T-helper 17 cell (primary cell): ENCODE measurements at places on chromosomes 7 and 10. TPM values are rescaled to one million over a fixed set of nuclear protein-coding genes. Genes with fewer than 3 reads are reported as not detected.

Gene AP4M1
- total RNA-seq, result 9.3 TPM

Gene TAS2R4
- 0.50 TPM for total RNA-seq

GRCh38 chr7:3538041-3538440, 237.0 kb downstream of the SDK1 start:
- no peak overlapping the region for H3K27ac ChIP-seq
- H3K36me3 ChIP-seq, result no peaks in the 10 kb centered on the region
- no peak overlapping the region for H3K4me3 ChIP-seq
- H3K4me1 ChIP-seq, result peaks cover 2% of the 10 kb centered on the region
- no peak for DNase-seq

DNA sequence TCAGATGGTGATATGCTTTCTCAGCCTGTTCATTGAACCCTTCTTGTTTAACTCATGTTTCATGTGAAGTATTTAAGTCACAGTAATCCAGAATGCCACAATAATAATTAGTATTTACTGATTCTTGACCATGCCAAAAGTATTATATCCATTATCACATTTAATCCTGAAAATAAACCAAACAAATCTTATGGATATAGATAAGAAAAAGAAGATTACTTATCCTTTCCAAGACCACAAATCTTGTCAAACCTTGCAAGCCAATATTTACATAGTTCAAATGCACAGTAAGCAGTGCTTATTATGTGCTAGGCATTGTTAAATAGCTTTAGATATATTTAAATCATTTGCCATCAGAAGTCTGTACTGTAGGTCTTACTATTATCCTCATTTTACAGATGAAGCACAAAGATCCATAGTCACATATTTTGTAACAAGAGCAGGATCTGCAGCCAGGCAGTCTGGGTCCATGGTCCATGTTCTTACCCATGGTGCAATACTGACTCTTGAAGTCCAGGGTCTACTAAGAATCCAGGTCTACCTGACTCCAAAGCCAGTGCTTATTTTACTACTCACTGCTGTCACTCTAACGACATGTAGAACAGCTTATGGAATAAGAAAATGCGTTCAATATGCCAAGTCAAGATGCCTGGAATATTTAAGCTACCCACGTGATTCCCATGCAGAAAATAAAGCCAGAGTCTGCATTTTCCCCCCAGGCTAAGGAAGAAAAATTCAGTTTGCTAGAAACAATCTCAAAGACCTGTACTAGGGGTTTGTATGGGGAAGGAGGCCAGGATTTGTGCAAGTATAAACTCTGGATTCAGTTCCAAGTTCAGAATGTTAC, 984.8 kb upstream of the LRRTM3 start:
- DNase-seq, result no peak
- H3K4me3 ChIP-seq, result no peak overlapping the region
- H3K4me1 ChIP-seq, result no peaks in the 10 kb centered on the region
- no peaks in the 10 kb centered on the region for H3K27me3 ChIP-seq

- no peak overlapping the region for H3K4me3 ChIP-seq
- H3K27ac ChIP-seq, result no peak overlapping the region
- no peaks in the 10 kb centered on the region for H3K36me3 ChIP-seq
- no peaks in the 10 kb centered on the region for H3K4me1 ChIP-seq
These were observed 85.4 kb upstream of the PHYHIPL start for GRCh38 chr10:59090817-59091622.

GRCh38 chr10:24259365-24260130, 50.6 kb downstream of the KIAA1217 start:
- no peak for DNase-seq
- no peaks in the 10 kb centered on the region for H3K36me3 ChIP-seq
- H3K4me3 ChIP-seq, result no peak overlapping the region
- H3K27me3 ChIP-seq, result peaks cover 6% of the 10 kb centered on the region
- H3K4me1 ChIP-seq, result no peaks in the 10 kb centered on the region
